ENCODE measurements at places on chromosomes 2 and 18.

DNA sequence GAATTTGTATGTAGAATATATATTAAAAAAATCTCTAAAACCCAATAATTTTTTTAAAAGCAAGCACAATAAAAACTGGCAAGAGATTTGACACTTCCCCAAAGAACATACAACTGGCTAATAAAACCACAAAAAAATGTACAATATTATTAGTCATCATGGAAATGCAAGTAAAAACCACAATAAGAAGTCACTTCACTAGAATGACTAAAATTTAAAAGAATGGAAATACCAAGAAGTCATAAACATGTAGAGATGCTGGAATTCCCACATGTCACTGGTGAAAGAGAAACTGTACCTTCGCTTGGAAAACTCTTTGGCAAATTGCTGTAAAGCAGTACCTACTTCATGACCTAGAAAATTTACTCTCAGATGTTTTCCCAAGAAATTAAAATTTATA, 43.4 kb upstream of the KYNU start:
- DNase-seq, result no peak

DNA sequence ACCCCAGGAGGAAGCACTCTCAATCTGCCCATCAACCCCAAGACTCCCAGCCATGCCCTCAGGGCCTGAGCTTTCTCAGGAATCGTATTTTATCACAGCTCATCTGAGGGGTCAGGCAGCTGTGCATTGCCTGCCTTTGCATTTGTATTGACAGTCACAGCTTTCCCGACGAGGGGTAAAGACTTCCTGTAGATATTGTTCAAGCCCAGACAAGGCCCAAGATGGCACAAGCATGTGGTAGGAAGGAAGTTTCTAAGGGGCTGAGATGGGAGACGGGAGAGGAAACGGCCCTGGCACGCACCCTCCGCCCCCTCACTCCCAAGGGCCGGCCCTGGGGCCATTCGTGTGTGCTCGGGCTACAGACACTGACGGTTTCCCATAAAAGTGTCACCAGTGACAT, 34.2 kb upstream of the PRLH start:
- no peak for DNase-seq

DNA sequence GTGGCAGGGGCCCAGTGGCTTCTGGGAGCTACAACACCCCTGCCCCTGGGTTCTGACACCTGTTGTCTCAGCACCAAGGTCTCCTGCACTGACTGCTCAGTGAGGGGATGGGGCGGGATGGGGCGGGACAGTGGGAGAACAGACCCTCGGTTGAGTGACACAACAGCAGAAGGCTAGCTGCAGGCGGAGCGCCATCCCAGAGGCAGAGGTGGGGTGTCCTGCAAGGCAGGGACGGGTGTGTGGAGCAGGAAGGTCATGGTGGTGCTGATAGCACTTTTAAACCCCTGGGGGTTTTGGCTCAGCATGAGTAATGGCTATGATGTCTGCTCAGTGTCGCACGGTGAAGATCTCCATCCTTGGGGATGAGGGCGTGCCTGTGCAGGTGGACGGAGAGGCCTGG, 105.1 kb downstream of the DGKD start:
- no peak for DNase-seq

DNA sequence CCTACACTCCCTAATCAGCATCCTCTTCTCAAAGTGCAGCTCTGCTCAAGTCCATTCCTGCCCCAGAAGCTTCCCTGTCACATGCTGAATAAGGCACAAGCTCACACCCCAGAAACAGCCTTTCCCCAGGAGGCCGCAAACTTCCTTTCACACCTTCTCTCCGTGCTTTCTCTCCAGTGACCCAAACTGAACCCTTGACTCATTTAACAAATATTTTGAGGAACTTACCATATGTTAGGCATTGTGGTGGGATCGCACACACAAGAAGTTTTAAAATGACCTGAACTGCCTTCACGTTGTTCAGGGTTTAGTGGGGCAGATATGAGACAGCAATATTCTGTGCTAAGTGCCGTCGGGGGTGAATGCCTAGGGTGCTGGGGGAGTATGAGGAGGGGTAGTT, 161.3 kb downstream of the INSIG2 start:
- DNase-seq, result no peak

- no peak for DNase-seq
Measured at GRCh38 chr2:111940333-111941196, 42.2 kb downstream of the MERTK start.

DNA sequence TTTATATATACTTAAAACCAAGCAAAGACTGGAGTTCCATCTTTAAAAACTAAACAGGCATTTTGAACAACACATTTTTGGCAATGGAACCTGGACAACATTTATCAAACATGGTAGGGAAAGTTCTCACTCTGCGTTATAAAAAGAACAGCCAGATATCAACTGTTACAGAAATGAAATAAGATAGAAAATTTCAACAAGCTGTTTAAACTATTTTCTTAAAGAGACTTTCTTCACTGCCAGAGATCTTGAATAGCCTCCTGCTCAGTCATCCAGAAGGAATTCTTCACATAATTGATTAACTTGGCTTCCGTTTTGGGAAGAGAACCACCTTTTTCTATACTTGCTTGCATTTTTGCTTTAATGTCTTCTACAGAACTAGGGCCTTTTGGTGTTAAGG, 166.0 kb upstream of the PIK3C3 start:
- no peak for DNase-seq

- DNase-seq, result no peak
Measured at GRCh38 chr18:62944454-62944853, 229.1 kb downstream of the PHLPP1 start.

DNA sequence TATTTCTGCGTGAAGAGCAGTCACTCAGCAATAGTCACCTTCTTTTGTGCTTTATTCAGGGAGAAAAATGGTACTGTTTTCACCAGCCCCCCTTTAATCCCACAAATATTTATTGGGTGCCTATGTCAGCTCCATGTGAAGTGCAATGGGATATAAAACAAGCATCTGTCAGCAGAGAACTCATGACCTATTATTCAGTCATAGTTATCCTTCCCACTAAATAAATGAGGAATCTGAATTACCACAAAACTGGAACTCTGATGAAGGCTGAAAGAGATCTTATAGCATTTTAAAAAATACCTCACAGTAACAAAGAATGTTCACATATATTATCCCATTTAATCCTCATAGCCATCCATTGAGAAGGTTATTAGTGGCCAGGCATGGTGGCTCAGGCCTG, 45.8 kb downstream of the DHX57 start:
- no peak for DNase-seq

GRCh38 chr18:64202863-64203262, 54.0 kb upstream of the LINC00305 start:
- no peak for DNase-seq

DNA sequence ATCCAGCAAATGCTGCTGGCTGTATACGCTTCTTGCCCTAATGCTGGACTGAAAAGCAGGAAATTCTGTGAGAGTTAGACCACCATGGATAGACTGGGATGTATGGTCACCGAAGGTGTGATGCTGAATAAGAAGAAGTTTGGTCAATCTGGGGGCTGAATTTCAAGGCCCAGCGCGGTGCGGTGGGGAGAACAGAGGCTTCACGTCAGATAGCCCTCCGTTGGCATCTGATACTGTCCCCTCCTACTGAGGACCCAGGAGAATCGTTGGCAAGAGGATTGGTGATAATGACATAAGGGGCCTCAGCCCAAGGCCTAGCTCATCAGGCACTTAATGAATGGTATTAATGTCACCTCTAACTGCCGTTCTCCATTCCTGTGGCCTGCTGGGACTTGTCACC, 97.3 kb upstream of the ST3GAL5 start:
- DNase-seq, result no peak
